ENCODE measurements at places on chromosomes 2 and 18.

DNA sequence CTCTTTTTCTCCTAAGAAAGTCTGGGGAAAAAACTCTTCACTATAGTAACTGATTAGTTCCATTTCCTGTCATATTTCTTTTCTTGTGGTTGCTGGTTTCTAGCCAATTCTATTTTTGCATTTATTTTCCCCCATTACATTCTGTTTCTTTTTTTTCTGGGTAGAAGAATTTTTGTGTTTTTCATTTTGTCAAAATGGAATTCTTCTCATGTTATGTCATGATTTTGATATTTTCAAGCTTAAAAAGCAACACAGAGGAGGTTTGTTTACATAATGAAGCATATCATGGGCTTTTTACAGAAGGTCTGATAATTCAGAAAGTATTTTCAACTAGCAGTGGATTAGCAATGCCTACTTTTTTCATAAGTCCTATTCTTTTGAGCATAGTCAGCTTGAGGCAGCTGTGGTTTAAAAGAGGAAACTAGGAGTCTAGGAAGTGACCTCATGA, 102.0 kb downstream of the MAP2 start:
- DNase-seq, result no peak

DNA sequence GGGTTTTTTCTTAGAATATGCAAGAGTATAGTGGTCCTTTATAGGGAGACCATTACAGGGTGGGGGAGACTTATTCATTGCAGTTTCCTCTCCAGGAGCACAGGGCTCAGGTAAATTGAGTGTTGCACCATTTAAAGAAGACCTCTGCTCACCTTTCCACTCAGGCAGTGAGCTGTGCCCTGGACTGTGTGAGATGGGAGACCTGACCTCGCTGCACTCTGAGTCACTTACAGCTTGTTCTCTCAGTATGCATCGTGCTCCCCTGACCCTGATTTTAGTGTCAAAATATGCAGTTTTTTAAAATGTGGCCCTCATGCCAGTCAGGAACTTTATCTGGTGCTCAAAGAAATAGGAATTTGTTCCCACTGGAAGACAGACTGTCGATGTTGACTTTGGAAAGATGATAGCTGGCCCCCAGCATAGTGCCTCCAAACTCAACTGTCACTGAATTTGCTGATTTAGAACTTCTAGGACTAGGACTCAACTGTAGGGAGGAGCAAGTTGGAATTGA, 146.7 kb upstream of the EPAS1 start:
- no peak for DNase-seq

DNA sequence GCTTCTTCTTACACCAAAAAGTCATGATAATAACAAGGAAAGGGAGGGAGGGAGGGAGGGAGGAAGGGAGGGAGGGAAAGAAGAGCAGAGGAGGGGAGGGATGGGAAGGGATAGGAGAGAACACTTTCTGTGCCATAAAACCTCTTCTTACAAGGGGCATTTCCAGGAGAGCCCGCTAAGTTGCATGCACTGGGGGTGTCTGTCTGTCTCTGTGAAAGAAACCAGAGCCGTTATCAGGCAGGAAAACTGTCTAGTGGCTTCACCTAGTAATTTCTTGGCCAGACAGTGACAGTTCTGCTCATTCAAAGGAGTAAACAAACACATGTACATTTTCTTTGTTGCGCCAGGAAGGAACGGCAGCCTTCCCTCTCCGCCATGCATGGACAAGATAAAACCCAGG, 45.8 kb downstream of the AQP12A start:
- no peak for DNase-seq

DNA sequence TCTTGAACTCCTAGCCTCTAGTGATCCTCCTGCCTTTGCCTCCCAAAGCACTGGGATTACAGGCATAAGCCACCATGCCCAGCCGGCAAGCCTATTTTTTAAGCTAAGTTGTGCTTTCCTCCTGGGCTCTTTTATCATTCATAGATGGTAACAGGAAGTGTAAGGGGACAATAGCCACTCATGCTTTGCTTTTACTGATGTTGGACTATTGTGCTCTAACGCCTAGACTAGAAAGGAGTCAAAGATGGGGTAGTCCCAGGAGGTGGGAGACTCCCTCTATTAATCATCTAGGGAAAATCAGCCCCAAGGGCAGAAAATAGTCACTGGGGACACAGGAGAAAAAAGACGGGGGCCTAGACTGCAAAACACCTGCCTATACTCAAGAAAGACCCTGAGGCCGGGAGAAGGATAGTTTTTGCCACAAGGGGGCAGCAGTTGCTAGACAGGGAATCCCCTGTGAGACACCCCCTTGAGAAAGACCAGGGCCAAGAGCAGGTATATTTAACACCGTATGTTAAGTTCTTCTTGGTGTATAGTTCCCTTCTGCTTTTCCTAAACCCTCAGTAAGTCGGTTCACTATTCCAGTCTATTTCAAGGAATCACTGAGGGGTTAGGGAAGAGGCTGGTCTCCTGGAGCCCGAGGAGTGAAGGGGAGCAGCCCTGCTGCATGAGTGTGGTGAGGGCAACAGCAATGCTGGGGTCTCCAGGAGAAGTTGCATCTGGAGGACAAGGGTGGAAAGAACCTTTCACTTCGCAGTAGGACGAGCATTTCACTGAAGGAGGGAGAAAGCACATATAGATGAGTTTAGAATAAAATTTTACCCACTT, 2.1 kb upstream of the CXCR1 start:
- DNase-seq, result peak; percentile 51

GRCh38 chr2:230877759-230878598, 13.2 kb downstream of the ITM2C start:
- DNase-seq, result no peak

Data from stimulated activated CD4-positive, alpha-beta T cell treated with anti-CD3 and anti-CD28 coated beads, Interleukin-12 subunit alpha, Interleukin-12 subunit beta, amount 100 ng/mL, for 48 hours (primary cell).